Neural crest cell (in vitro differentiated cells): ENCODE measurements at places on chromosomes 2 and 18. TPM values are rescaled to one million over a fixed set of nuclear protein-coding genes. Genes with fewer than 3 reads are reported as not detected.

MYO3B gene
- total RNA-seq = not detected in 2 replicates

CNGA3 gene
- 0.72 and 0.84 TPM in 2 replicates for total RNA-seq

SLC14A1 gene
- not detected in 2 replicates for total RNA-seq

DAW1 gene
- not detected in 2 replicates for total RNA-seq

SFXN5 gene
- 21.8 and 23.3 TPM in 2 replicates for total RNA-seq

REG3G gene
- not detected in 2 replicates for total RNA-seq

DRC1 gene
- total RNA-seq = 0.30 and 0.45 TPM in 2 replicates

SERPINB3 gene
- not detected in 2 replicates for total RNA-seq

CXCR1 gene
- not detected in 2 replicates for total RNA-seq

AUP1 gene
- total RNA-seq = 110 and 113 TPM in 2 replicates

- no peak for DNase-seq
- no peaks in the 10 kb centered on the region for H3K36me3 ChIP-seq
- peaks cover 5% of the 10 kb centered on the region for H3K27me3 ChIP-seq
- H3K4me1 ChIP-seq = peaks cover 28% of the 10 kb centered on the region
- H3K4me3 ChIP-seq = no peak overlapping the region
- no peak overlapping the region for H3K27ac ChIP-seq
Measured at GRCh38 chr2:46331109-46331766, 34.0 kb downstream of the EPAS1 start.

DNA sequence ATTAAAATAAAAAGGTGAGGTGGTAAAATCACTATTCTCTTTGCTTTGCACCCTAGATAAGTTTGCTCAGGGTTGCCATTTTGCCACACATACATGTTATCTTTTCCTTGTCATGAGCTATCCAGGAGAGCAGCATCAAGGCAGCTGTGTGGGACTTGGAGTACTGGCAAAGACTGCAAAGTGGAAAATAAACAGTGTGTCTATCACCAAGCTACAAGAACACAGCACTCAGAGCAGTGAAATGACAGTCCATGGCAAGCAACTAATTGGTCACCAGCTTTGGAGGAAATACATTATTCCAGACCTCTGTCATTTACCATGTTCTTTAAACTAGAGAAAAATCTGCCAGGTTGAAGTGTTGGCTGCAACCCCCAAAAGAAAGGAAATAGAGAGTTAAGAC is 687.8 kb upstream of the FANCL start:
- peak overlapping the region; percentile 2 for H3K27ac ChIP-seq
- H3K27me3 ChIP-seq = no peaks in the 10 kb centered on the region
- no peaks in the 10 kb centered on the region for H3K4me1 ChIP-seq

DNA sequence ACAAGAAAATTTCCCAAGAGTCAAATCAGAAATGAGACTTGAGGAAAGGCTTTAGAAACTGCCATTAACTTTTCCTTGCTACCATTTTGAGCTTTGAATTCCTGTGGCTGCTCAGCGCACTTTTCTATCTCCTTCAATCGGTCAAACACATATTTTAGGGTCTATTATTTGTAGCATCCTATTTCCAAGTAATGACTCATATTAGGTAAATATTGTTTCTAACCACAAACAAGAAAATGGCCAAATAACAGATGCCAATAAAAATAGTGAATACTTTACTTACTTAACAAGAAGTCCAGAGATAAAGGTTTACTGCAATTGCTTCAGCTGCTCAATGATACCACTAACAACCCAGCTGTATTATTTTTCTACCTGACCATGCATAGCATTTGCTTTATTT is 29.7 kb upstream of the CCDC178 start:
- H3K27me3 ChIP-seq = no peaks in the 10 kb centered on the region
- no peaks in the 10 kb centered on the region for H3K36me3 ChIP-seq
- no peaks in the 10 kb centered on the region for H3K4me1 ChIP-seq
- no peak overlapping the region for H3K4me3 ChIP-seq

- no peak overlapping the region for H3K27ac ChIP-seq
- H3K4me3 ChIP-seq = no peak overlapping the region
- H3K36me3 ChIP-seq = no peaks in the 10 kb centered on the region
- no peak for DNase-seq
- peaks cover 5% of the 10 kb centered on the region for H3K4me1 ChIP-seq
- H3K27me3 ChIP-seq = peaks cover 12% of the 10 kb centered on the region
Measured at GRCh38 chr2:13515254-13515653, 798.5 kb downstream of the TRIB2 start.

DNA sequence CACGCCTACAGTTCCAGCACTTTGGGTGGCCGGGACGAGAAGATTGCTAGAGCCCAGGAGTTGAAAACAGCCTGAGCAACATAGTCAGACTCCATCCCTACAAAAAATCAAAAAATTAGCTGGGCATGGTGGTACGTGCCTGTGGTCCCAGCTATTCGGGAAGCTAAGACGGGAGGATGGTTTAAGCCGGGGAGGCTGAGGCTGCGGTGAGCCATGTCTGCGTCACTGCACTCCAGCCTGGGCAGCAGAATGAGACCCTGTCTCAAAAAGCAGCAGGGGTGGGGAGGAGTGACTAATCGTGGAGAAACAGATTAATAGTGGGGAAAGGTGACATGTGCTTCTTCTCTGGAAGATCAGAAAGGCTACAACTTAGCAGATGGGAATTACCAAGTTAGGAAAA is 58.1 kb upstream of the GPC1 start:
- H3K4me3 ChIP-seq = no peak overlapping the region
- no peaks in the 10 kb centered on the region for H3K36me3 ChIP-seq
- H3K27me3 ChIP-seq = no peaks in the 10 kb centered on the region
- no peak overlapping the region for H3K27ac ChIP-seq

DNA sequence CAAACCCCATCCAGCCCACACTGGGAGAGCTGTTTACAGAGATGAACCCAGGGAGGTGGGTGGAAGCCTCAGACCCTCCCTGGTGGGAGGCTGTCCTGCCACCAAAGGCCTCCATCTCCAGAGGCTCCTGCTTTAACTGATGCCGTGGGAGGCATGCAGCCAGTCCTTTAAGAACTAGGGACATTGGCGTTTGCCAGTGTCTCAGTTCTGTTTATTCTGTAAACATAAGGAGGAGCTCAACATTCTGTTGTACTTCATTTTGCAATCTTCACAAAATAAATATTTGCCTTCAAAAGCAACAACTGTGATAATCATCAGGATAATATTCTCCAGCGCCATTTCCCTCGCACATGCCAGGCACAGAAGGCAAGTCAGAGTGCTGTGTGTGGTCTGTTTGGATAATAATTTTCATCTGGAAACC is 6.8 kb downstream of the EDAR start:
- H3K4me1 ChIP-seq = no peaks in the 10 kb centered on the region
- H3K27me3 ChIP-seq = peaks cover 17% of the 10 kb centered on the region
- no peak overlapping the region for H3K4me3 ChIP-seq

GRCh38 chr2:176187899-176188773 is at the start of gene HOXD1:
TSS of gene HOXD1 (plus strand) at chr2:176188668. CDS start at chr2:176188802, 134 bp downstream.
- peaks cover 7% of the 10 kb centered on the region for H3K4me1 ChIP-seq
- H3K4me3 ChIP-seq = peak within 1 kb of the TSS; percentile 50
- no peaks in the 10 kb centered on the region for H3K36me3 ChIP-seq

GRCh38 chr2:235599596-235600338 is 105.9 kb downstream of the AGAP1 start:
- no peak overlapping the region for H3K4me3 ChIP-seq
- DNase-seq = no peak
- peak overlapping the region; percentile 67 for H3K27ac ChIP-seq

DNA sequence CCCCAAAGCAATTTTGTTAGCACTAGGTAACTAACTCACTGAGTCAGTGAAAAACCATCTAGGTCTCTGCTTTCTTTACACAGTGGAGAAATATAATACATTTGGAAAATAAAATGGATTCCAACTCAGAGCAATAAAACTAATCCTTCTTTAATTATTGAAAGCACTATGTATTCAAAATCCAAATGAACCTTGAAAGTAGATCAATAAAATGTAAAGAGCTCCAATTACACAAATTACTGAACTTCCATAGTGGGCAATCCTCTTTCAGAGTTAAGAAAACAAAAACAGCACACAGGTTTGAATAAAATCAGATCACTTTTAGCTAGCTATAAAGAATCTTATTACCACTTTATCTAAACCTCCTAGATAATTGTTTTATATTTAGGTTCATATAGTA is 208.1 kb downstream of the NR4A2 start:
- H3K27me3 ChIP-seq = no peaks in the 10 kb centered on the region
- DNase-seq = no peak

GRCh38 chr2:126970583-126970982 is 71.9 kb downstream of the TEX51 start:
- H3K27ac ChIP-seq = no peak overlapping the region
- H3K4me3 ChIP-seq = no peak overlapping the region
- peaks cover 2% of the 10 kb centered on the region for H3K36me3 ChIP-seq
- H3K4me1 ChIP-seq = peaks cover 7% of the 10 kb centered on the region
- peaks cover 17% of the 10 kb centered on the region for H3K27me3 ChIP-seq
- DNase-seq = no peak

DNA sequence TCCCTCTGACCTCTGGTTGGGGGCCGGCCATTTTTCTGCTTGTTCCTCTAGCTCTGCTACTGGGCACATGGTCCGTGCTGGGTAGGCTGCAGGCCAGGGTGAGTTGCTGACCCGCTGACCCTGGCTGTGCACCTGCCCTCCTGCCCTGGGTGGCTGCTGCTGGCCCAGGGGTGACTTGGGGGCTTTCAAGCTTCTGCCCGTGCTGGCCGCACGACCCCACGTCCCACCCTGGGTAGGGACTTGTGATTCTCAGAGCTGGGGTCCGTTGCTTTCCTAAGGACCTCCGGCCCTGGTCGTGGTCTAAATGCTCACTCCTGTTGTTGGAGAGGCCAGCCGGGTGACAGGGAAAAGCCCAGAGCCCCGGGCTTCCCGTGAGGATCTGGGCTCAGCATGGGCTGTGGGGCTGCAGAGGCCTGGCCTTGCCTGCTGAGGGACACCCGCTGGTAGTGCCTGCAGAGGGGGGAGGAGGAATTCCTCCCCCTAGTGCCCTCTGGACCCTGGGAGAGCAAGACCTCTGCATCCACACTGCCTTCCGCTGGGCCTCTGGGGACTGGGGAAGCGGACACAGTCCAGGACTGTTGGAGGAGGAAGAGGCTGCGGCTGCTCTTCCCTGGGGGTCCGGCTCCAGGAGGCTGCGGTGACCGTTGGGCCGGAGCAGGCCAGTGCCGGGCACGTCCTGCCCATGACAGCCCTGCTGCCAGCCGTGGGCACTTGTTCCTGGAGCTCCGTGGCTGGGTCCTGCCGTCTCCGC is 6.3 kb upstream of the GAL3ST2 start:
- H3K4me1 ChIP-seq = peaks cover 11% of the 10 kb centered on the region
- no peaks in the 10 kb centered on the region for H3K36me3 ChIP-seq
- no peak for DNase-seq
- peak overlapping the region; percentile 27 for H3K27ac ChIP-seq

DNA sequence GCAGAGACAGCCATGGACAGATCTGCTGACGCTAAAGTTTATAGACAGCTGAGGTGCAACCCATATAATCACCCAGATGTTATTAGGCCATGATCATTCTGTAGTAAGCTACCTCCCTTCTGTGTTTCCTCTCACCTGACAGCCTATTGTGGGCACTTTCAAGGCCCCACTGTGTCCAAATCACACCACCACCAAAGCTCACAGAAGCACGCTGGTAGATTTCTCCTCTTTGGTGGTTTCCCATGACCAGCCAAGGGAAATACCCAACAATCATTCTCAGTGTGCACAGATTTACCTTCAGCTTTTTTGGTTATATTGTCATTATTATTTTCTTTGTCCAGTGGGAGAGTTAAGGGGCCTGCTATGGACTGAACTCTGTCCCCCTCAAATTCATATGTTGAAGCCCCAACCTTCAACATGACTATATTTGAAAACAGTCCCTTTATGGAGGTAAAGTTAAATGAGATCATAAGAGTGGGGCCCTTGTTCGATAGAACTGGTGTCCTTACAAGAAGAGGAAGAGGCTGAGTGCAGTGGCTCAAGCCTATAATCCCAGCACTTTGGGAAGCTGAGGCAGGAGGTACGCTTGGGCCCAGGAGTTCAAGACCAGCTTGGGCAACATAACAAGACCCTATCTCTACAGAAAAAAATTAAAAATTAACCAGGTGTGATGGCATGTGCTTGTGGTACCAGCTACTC is 74.0 kb upstream of the MSH6 start:
- no peaks in the 10 kb centered on the region for H3K36me3 ChIP-seq
- H3K27me3 ChIP-seq = no peaks in the 10 kb centered on the region
- H3K4me3 ChIP-seq = no peak overlapping the region
- H3K4me1 ChIP-seq = no peaks in the 10 kb centered on the region

DNA sequence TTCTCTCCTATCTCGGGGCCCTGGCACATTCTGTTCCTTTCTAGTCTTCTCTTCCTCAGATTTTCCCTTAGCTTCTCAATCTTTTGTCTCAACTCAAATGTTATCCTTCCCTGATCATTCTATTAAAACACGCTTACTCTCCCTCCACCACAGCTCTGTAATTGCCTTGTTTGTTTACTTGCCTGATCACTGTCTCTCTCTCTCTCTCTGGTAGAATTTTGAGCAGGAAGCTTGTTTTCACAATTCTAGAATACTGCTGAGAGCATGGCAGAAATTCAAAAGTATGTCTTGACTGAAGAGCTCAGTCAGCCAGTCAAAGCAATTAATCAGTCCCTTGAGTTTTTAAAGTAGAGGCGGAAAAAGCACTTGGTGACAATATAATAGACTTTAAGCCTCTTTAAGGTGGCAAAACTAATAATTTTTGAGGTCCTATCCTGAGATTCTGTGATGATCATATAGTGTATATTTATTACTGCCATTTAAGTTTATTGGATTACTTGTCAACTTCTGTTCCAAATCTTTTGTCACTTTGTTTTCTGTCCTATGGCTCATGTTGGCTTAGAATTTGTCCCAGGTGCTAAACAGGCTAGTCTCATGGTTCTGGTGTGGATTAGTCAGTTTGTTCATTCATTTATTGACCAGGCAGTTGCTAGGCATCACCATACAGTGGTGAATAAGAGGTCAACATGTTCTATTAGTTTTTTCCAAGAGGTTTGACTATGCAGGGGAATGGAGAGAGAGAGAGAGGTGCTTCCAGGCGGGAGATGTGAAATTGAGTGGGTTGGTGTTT is 2.3 kb downstream of the PSMD1 start:
- peaks cover 2% of the 10 kb centered on the region for H3K27me3 ChIP-seq
- peak overlapping the region; percentile 98 for H3K4me3 ChIP-seq
- H3K4me1 ChIP-seq = peaks cover 36% of the 10 kb centered on the region
- H3K36me3 ChIP-seq = no peaks in the 10 kb centered on the region
- DNase-seq = no peak

GRCh38 chr2:150647943-150648342 is 160.5 kb upstream of the RND3 start:
- DNase-seq = no peak
- no peak overlapping the region for H3K4me3 ChIP-seq
- H3K36me3 ChIP-seq = no peaks in the 10 kb centered on the region
- H3K27ac ChIP-seq = no peak overlapping the region

- no peak overlapping the region for H3K4me3 ChIP-seq
- no peak for DNase-seq
- H3K27me3 ChIP-seq = no peaks in the 10 kb centered on the region
- no peaks in the 10 kb centered on the region for H3K36me3 ChIP-seq
Measured at GRCh38 chr2:17791121-17791816, 25.0 kb upstream of the MSGN1 start.

GRCh38 chr2:196244516-196244915 is 73.1 kb upstream of the STK17B start:
- no peak for DNase-seq
- H3K4me3 ChIP-seq = no peak overlapping the region
- no peak overlapping the region for H3K27ac ChIP-seq
- no peaks in the 10 kb centered on the region for H3K27me3 ChIP-seq
- H3K36me3 ChIP-seq = peaks cover 3% of the 10 kb centered on the region
- H3K4me1 ChIP-seq = no peaks in the 10 kb centered on the region
